Uterine smooth muscle cell (primary cell): ENCODE measurements at places on chromosomes 11 and 22. TPM values are rescaled to one million over a fixed set of nuclear protein-coding genes. Genes with fewer than 3 reads are reported as not detected.

Gene ACR
- not detected in 2 replicates for total RNA-seq

Gene MMP11
- 3.8 and 14.2 TPM in 2 replicates for total RNA-seq

Gene CCDC179
- not detected in 2 replicates for total RNA-seq

Gene OR8G5
- not detected in 2 replicates for total RNA-seq

Gene HTR3A
- total RNA-seq: under 0.01 TPM in 1 of 2 replicates, not detected in the other

Gene CEP126
- 1.00 and 1.6 TPM in 2 replicates for total RNA-seq

Gene PIH1D2
- total RNA-seq: 0.87 and 2.2 TPM in 2 replicates

Gene LMO1
- not detected in 2 replicates for total RNA-seq

Gene BRSK2
- 0.50 TPM in 1 of 2 replicates, not detected in the other for total RNA-seq

Gene C11orf91
- total RNA-seq: not detected in 2 replicates

Gene SCGB1A1
- total RNA-seq: not detected in 2 replicates

Gene TXNRD2
- total RNA-seq: 23.4 and 25.9 TPM in 2 replicates

Gene FOLH1
- total RNA-seq: not detected in 2 replicates

Gene EXPH5
- 0.11 and 1.1 TPM in 2 replicates for total RNA-seq

Gene C11orf52
- 0.11 and 0.25 TPM in 2 replicates for total RNA-seq

Gene SLC22A8
- under 0.01 TPM in 1 of 2 replicates, not detected in the other for total RNA-seq

Gene CABP4
- not detected in 2 replicates for total RNA-seq

Gene CBX7
- 6.2 and 13.5 TPM in 2 replicates for total RNA-seq

Gene LRP4
- 2.9 and 4.7 TPM in 2 replicates for total RNA-seq

Gene CADM1
- 0.66 and 5.5 TPM in 2 replicates for total RNA-seq

Gene ANO3
- total RNA-seq: 1.00 and 1.2 TPM in 2 replicates

Gene ADM2
- 1.8 and 7.0 TPM in 2 replicates for total RNA-seq

Gene UBQLNL
- total RNA-seq: not detected in 2 replicates

Gene C22orf31
- not detected in 2 replicates for total RNA-seq

Gene SLC25A18
- total RNA-seq: under 0.01 and 0.33 TPM in 2 replicates

Gene NR1H3
- 13.4 and 13.7 TPM in 2 replicates for total RNA-seq

Gene BBOX1
- total RNA-seq: under 0.01 TPM in 1 of 2 replicates, not detected in the other

Gene DGCR8
- total RNA-seq: 26.5 and 32.9 TPM in 2 replicates

Gene RBM4B
- 21.4 and 22.9 TPM in 2 replicates for total RNA-seq

Gene SYCE3
- not detected in 2 replicates for total RNA-seq

Gene BDNF
- 1.8 and 3.7 TPM in 2 replicates for total RNA-seq

Gene OR51B4
- total RNA-seq: 0.11 TPM in 1 of 2 replicates, not detected in the other

Gene SMIM35
- not detected in 2 replicates for total RNA-seq

Gene C11orf98
- total RNA-seq: 24.6 and 35.6 TPM in 2 replicates

Gene KIF18A
- total RNA-seq: 9.0 and 40.0 TPM in 2 replicates

Gene ARRB1
- 3.0 and 3.2 TPM in 2 replicates for total RNA-seq

Gene APOA5
- not detected in 2 replicates for total RNA-seq

Gene PRAME
- 0.25 TPM in 1 of 2 replicates, not detected in the other for total RNA-seq

Gene OR52I1
- total RNA-seq: not detected in 2 replicates

Gene ARHGAP20
- 3.6 and 4.5 TPM in 2 replicates for total RNA-seq

Gene NCAM1
- 32.4 and 35.1 TPM in 2 replicates for total RNA-seq

Gene OTOG
- total RNA-seq: not detected in 2 replicates

Gene MYOD1
- total RNA-seq: 0.12 TPM in 1 of 2 replicates, not detected in the other

Gene OR51B5
- 0.12 TPM in 1 of 2 replicates, not detected in the other for total RNA-seq
